Endodermal cell (in vitro differentiated cells): ENCODE measurements at places on chromosomes 4 and X.

GRCh38 chr4:42478509-42478908, 81.2 kb downstream of the SHISA3 start:
- no peak for DNase-seq

DNA sequence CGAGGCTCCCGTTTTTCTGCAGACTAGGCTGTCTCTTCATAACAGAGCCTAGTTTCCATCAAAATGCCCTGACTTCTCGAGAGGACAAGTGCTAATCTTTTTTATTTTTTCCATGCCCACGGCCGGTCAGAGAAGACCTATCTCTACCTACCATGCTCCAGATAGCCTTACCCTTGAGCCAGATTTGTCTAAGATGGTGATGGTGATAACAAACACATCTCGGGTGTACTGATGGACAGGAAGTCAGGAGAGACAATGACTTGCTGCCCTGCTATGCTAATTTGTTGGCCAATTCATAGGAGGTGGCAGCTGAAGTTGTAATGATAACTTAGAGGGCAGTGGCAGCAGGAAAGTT, 42.2 kb upstream of the NKRF start:
- no peak for DNase-seq

DNA sequence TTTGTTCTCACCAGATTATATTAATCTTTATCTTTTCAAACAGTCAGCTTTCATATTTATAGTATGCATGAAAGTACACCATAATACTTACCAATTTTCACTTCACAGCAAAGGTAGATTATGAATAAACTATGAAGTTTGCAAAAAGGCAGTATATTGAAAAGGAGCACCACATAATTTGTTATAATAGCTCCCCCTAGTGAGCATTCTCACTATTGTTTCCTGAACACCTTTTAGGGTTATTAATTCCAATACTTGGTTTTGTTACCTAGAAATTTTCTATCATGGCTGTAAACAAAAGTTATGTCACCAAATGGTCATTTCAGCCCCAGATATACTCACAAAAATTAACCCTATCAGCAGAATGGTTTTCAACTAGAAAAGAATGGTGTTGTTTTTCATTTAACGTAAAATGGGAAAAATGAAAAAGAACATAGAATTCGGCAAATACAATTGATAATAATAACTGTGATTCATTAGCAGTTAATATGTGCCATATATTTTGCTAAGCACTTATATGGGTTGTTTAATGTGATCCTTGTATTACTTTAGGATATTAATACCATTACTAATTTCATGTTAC, 30.2 kb upstream of the NKX6-1 start:
- no peak for DNase-seq

GRCh38 chrX:275476-275966, 5.7 kb upstream of the PLCXD1 start:
- peak; percentile 79 for DNase-seq

DNA sequence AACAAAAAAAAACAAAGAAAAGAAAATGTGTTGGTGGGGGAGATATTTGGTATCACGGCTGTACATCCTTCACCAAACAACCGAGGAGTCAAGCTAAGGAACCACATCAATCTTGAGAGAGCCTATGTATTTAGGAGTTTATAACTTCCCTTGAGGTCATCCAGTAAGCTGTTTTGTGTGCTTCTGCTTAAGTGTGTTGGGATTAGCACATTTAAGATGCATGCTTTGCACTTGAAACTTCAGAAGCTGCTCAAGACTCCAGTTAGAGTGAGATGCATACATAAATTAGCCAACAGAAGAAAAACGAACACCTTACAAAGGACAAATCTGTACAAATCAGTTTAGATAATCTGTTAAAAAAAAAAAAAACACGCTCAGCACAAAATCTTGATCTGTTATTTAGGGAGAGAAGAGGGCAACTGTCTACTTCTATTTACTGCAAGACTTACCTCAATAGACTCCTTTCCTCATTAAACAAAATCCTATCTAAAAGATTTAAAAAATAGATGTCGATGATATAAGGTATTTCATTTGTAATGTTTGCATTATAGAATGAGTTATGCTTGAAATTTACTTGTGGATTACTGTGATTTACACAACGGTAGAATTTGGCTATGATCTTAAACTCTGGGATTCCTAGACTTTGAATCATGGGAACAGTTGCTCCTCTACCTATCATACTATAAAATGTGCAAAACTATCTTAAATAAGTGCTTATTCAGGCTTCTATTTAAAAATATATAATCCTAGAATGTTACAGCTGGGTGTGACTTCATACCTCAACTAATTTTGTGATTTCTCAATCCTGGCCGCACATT, 53.8 kb upstream of the NAP1L5 start:
- DNase-seq, result no peak

DNA sequence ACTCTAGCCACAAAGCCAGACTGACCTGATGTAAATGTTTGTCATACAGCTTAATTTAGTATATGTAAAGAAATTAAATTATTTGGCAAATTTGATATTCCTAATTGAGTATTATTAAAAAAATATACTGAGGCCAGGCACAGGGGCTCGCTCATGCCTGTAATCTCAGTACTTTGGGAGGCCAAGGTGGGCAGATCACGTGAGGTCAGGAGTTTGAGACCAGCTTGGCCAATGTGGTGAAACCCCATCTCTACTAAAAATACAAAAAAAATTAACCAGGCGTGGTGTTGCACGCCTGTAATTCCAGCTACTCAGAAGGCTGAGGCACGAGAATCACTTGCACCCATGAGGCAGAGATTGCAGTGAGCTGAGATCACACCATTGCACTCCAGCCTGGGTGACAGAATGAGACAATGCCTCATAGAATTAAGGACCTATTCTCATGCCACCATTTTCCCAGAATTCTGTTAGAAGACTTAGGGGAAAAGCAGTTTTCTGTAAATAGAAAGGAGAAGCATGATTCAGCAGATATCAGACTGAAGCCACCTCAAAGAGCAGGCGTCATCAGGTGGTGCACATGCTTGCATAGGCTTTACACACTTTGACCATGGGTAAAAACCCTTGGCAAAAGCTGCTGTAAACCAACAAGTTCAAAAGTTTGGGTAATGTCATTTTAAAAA, 6.1 kb downstream of the UBQLN2 start:
- DNase-seq, result no peak

GRCh38 chr4:1511441-1512041, 105.3 kb upstream of the NKX1-1 start:
- peak; percentile 74 for DNase-seq

- DNase-seq, result no peak
These were observed 638.6 kb downstream of the BCOR start for GRCh38 chrX:39459204-39459603.

- no peak for DNase-seq
These were observed 5.2 kb downstream of the PKD2 start for GRCh38 chr4:88012647-88013046.

DNA sequence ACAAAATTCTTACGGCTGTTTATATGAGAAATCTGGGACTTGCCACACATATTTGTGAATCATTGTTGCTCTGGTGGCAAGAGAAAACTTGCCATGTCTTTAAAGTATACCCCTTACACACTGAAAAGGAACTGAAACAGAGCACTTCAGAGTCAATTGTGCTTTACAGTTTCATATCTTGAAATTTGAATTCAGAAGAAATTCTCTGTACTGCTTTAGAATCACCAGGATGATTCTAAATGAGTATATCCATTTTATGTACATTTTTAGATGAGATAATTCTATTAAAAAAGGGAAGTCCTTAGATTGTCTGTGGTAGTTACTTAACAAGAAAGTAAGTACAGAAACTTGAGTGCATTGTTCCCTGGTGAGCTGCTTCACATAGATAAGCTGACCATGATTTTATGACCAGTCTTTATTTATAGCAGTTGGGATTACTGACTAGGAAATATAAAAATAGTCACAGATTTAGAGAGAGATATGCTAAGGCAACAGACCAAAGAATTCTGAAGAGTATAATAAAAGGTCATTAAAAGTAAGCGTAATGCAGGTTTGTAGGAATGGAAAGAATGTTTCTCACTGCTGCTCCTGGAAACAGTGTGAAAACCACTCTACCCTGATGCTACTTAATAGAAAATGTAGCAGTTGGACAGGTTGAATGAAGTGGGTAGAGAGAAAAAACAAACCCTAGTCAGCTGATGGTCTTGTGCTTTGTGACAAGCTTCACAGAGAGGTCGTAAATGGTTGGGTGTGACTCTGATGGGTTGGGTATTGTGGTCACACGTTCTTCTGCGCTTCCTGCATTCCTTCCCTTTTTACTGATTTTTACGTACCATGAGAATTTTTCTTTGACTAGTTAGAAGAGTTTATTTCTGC, 41.0 kb downstream of the FNIP2 start:
- DNase-seq, result no peak

DNA sequence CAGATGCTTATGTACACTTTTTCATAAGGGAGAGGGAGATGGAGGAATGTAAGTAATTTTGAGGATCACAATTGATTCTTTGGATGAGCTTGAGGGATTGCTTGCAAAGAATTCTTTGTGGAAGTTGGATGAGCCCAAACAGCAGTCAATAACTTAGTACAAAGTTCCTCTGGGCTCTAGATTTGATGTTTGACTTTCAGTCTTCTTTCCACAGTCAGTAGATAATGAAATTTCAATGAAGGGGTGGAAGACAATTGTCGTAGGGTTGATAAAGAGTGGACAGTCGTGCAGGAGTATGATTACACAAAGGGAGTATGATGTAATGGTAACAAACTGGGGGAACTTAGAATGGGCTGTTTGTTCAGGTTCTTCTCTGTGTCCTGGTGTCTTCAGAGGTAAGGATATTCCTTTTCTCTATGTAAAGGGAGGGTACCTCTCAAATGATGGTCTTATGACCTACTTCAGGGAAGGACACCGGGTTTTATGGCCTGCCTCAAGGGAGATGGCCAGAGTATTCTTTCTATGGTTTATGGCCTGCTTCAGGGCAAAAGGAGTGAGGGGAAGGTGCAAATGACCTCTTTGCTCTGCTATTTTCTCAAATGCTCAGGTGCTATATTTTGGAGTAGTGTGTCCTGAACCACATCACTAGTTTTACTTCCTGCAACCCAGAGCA, 1.7 kb upstream of the ABRAXAS1 start:
- DNase-seq, result no peak

DNA sequence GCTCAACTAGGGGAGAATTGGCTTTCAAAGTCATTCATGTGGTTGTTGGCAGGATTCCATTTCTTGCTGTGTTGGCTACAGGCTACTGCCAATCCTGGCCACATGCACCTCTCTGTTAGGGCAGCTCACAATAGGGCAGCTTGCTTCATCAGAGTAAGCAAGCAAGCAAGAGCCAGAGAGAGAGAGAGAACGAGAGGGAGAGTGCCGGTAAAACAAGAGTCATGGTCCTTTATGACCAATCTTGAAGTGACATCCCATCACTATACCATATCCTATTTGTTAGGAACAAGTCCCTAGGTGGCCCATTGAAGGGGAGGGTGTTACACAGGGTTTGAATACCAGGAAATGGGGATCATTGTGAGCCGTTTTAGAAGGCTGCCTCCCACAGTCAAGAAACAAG, 33.0 kb upstream of the TLR2 start:
- DNase-seq, result no peak

DNA sequence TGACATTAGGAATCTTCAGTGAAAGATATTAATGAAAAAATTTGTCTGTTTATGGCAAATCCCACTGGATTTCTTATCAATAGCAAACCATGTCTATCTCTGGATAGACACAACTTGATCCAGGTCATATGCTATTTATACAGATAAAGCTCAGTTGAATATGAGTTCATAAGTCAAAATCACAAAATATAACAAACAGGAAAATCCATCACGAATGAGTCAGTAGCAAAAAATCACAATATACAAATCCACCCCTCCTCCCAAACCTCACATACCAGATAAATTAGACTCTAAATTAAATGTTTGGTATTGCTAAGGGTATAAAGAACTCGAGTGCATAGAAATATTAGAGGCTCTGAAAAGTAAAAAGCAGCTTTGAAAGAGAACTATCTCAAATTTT, 420.5 kb downstream of the TLL1 start:
- no peak for DNase-seq

- no peak for DNase-seq
These were observed 131.5 kb upstream of the RPL34 start for GRCh38 chr4:108488865-108489264.

DNA sequence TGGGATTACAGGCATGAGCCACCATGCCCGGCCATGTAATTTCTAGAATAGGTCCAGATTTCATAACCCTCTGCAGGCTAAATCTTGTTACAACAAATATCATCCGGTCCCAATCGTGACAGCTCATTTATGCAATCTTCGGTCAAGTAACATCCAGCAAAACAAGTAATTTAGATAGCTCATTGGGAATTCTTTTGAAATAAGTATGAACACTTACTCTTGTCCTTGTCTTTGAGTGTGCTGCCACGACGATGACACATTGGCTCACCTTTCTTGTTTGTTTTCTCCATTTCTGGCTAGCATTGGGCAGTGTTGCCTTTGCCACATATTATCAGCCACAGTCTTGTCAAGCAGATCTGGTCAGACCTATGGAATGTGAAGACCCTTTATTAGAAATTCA, 92.0 kb downstream of the PHEX start:
- DNase-seq, result no peak

DNA sequence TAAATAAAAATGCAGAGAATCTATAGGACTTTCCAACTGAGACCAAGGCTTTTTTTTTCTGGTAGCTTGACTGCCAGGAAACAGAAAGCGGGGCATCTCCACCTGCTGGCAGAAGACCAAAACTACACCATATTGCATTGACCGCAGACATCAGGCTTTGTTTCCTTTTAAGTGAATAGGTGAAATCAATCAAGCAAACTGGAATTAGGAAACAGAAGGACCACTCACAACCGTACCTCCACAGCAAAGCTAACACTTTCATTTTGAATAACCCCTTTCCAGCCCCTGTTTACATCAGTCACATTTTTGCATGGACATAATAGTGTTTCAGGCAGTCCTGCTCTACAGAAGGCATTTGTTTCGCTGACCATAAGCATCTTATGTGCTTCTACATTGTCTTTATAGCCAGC, 218.2 kb downstream of the IDS start:
- peak; percentile 81 for DNase-seq

DNA sequence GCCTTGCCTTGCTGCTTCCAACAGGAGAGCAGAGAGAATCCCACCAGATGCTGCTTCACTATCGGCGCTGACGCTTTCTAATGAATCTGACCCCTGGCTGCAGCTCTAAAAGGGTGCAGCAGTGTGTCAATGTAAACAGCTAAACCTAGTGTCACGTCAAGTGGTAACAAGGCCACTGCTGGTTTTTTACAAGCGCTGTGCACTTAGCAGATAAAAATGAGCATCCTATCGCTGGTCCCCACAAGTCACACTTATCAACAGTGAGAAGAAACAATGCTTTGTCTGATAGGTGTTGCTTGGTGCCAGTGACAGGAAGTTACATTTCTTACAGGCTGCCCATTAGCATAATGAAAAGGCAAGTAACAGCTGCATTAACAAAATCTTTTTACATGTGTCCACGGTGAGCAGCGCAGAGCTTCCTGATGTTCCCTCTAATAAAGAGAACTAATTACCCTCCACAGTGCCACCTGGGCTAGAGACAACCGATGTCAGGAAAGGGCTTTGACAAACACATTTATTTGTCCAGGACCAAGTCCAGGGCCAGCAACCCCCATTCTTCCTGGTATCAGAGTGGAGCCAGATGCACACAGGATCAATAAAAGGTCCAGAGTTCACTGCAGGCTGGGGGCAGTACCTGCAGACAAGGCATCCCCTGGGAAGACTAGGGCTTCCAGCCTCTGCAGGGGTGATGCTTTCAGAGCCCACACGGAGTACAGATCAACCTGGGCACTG, 176.0 kb downstream of the MGST2 start:
- DNase-seq, result no peak

GRCh38 chr4:172009446-172010230, 196.4 kb downstream of the GALNTL6 start:
- no peak for DNase-seq
